ENCODE measurements at places on chromosomes 5 and 9.

GRCh38 chr5:76737846-76738245 is 21.9 kb downstream of the F2R start:
- DNase-seq, result no peak

DNA sequence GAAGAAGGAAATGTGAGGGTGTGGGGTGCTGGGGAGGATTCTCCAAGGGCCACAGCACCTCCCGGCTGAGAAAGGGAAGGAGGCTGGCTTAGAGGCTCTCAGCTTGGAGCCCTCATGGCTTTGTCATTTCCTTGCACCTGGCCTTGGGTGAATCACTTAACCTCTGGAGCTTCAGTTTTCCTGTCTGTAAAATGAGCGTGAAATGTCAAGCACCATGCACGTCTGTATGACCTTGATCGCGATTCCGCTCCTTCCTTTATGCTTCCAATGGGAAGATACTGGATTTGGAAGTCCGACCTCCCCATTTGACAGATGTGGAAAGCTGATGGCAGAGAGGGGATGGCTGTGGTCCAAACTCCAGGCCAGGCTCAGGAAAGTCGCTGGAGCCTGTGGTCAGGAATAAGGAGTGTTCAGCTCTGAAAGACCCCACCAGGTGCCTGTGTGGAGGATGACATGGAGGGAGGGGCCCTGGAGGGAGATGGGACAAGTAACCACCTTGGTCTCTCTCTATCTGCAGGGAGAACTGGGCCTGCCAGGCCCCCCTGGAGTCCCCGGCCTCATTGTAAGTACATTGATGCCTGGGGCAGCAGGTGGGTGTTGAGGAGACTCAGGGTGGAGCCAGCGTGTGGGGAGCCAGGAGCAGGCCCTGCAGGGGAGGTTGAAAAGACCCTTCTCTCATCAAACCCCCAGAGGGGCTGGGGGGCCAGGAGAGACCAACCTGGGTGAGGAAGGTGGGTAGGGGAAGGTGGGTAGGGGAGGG is 66.5 kb downstream of the COL27A1 start:
- no peak for DNase-seq

- DNase-seq, result no peak
These were observed 11.9 kb upstream of the OR13C8 start for GRCh38 chr9:104556830-104557634.

- no peak for DNase-seq
These were observed 39.8 kb upstream of the FUBP3 start for GRCh38 chr9:130539420-130540223.

DNA sequence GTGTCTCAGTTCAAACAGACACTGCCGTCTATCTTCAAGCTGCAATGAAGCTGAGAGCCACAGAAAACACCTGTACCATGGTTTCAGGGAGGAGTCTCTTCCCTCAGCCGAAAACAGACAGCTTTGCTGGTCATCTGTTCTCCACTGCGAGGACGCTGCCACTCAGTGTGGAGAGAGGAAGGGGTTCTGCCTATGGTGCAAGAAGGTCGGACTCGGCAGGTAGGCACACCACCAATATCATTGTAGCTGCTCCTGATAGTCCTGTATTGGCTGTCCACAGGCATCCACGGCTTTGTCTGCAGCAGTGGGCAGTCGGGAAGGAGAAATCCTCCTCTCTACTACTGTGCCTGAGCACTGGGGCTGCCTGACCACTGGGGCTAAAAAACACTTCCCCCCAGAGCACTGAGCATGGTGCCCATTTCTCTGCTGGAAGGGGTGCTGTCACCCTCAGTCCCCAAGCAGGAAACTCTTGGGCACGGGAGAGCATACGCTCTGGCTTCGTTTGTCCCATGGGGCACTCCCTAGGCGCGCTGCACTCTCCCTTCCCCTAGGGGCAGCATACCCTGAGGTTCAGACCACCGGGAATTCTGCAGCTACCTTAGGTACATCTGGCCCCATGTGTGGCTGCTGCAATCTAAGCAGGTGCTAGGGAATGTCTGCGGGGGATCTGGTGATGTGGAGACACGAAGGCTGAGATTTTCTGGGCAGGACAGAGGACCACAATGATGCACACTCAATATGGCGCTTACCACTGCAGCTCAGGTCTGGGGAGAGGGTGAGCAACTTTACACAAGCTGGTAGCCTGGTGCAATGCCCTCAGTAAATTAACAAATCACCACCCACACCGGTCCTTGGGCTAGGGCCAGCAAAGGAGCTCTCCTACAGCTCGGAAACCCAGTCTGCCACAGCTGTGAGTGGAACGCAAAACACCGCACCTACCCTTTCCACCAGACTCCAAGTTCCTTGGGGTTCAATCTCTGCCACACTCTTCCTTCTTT is 880.9 kb upstream of the SEMA6A start:
- DNase-seq, result no peak

DNA sequence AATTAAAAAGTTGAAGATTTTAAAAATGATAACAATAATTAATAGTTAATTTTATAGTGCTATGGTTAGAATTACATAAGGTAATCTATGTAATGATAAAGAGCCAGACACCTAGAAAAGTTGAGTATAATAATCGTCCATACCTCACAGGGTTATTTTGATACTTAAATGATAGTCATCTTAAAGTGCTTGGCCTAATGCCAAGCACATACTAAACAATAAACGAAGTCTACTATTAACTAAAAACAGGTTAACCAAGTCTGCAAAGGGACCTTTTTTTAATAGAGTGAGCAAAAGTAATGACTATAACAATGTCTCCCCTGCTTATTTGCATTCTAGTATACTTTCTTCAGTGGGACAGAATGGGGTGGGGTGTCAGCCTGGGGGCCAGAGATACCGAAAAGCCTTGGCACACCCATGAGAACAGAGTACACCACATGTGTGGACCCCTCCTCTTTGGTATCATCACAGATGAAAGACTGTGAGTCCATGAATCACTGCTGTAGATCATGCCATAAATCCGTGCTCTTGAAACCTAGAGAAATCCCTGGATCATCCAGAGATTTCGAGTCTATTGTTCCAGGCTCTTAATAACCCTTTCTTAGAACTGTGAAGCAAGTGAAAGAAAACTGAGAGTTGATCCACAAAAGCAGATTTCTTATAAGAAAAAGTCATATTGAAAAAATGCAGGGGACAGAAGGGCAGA is 249.5 kb downstream of the PRELID2 start:
- no peak for DNase-seq

DNA sequence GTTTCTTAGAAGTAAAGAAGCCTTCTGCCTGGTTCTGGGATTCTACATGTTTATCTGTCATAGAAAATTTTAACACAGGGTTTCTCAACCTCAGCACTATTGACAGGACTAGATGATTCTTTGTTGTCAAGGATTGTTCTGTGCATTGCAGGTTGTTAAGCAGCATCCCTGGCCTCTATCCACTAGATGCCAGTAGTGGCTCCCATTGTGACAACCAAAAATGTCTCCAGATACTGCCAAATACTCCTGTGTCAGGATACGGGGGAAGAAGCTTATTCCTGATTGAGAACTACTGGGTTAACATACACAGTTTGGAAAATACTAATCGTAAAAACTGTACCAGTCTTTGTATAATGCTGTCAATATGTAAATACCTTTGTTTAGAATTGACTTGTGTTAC is 167.1 kb downstream of the NIPBL start:
- no peak for DNase-seq

- DNase-seq, result no peak
These were observed 390.5 kb downstream of the KDM4C start for GRCh38 chr9:7148243-7148765.

GRCh38 chr5:154702477-154702876 is 52.7 kb upstream of the LARP1 start:
- DNase-seq, result no peak

DNA sequence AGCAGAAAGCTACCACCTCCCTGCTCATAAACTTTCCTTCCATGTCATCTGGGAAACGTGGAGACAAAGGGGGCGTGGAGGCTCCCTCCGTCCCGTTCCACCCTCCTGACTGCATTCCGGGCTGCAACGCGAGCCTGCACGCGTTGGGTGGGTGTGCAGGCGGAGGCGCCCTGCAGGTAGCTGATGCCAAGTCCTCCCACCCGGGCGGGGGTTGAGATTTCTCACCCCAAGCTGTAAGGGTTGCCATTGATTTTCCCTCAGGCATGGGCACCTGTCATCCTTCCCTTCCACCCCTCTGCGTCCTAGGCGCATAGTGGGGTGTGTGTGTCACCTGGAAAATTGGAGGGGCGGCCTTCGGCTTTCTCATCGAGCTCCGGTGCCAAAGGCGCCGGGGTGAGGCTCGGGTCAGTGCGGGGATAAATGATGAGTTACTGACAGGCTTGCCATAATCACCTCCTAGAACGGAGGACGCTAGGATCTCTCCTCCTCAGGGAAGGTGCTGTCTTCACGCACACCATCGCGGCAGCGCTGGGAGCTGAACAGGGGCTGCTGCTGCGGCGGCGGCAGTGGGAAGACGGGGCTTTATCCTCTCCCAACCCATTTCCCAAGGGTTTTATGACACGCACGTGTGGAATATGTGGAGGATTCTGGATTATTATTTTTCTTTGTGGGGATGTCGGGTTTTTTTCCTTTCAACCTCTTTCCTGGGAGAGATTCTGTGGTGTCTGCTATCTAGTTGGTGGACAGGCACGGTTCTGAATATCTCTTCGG is 973 bp downstream of the PLPPR1 start:
- no peak for DNase-seq

DNA sequence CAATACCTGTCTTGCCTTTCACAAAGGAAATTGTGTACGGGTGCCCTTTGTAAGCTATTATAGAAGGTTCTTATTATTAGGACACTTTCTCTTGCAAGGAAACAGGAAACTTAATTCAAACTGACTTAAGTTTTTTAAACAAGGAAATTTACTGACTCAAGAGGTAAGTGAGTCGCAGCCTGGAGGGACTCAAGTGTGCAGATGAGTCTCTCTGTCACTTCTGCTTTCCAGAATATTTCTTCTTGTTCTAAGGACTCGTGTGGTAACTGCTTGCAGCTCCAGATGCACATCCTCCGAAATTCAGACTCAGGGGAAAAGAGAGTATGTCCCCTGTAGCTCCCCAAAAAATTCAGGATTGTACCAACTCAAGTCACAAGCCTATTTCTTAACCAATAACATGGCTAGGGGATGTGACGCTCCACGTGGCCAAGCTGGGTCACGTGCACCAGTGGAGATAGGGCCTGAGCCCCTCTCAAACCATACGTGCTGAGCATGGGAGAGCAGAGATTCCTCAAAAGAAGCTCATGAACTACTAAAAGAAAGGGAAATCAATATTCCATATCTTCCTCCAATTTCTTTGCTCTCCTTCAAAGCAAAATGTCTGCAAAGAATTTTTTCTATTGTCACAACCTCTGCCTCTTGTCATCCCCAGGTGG is 49.2 kb upstream of the ERCC6L2 start:
- DNase-seq, result no peak

DNA sequence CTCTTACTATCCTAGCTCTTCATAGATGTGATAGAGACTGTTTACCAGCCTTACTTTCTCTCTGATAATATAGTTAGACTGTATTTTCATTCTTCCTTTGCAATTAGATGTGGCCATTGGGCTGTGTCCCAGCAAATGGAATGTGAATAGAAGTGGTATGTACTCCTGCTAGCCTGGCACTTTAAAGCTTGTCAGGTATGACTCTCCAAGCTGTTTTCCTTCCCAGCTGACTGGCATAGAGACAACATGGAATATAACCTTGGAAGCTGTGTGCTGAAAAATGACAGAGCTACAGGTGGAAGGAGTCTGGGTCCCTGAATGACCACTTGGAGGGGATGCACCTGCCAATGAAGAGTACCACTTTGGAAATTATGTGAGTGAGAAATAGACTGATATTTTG is 116.2 kb downstream of the DIRAS2 start:
- no peak for DNase-seq

DNA sequence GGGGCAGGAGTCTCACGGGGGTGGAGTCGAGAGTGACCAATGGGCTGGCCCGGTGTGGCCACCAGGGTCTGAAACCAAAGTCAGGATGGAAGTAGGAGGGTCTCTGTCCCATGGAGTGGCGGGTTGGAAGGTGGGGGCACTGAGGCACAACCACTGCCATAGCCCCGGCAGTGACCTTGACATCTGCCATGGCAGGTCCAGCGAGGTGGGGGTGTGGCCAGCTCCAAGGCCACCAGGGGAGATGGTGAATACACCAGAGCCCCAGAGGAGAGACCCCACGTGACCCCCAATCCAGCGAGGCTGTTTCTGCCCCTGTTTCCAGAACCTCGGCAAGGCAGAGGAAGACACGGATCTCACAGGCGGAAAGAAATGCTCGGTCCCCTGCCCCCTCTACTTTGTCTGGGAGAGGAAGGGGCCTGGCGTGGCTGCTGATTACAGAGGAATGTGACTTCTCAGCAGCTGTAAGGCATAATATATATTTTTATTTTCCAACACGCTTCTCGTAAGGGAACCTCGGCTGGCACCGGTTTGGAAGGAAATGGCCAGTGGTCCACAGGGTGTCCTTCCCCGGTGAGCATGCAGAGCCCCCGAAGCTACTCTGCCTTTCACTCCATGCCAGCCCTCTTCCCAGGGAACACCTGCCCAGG is 105.7 kb upstream of the SARDH start:
- no peak for DNase-seq

GRCh38 chr5:172858511-172858989 is 24.5 kb downstream of the ERGIC1 start:
- DNase-seq, result no peak

DNA sequence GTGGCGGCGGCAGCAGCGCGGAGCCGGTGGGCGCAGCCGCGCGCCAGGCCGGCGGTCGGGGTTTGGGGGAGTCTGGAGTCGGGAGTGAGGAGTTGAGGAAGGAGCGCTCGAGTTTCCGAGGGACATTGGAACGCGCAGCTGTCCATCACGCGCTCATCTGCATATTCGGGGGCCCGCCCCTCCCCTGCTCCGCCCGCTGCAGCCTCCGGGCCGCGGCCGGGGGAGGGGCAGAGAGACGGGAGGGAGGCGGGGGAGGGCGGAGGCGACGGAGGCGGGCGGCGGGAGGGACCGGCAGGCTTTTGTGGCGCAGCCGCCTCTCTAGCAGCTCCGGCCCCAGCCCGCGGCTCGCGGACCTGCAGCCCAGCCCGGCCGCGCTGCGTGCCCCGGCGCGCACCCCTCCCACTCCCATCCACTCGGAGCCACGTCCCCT is at the start of gene IRX2:
TSS of gene IRX2 (minus strand) at position 86 of the 430 bp plus-strand sequence. CDS start 264 bp downstream, outside the sequence.
- no peak for DNase-seq

GRCh38 chr9:68470634-68471033 is 70.0 kb downstream of the TMEM252 start:
- DNase-seq, result no peak

DNA sequence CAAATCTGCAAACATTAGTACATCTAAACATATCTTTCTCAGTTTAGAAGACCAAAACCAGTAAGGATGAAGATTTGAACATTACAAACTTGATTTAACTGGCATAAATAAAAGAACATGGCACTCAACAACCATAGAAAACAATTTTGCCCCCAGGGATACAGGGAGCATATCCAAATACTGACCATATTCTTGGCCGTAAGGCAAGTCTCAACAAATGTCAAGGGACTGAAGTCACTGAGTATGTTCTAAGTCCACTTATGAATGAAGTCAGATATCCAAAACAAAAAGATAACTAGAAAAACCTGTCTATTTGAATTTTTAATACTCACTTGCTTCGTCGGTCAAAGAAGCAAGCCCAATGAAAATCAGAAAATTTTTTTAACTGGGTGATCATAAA is 14.1 kb downstream of the FEM1C start:
- DNase-seq, result no peak

GRCh38 chr9:113651896-113652295 is 188.4 kb downstream of the RGS3 start:
- DNase-seq, result no peak

Measured in stimulated activated effector memory CD8-positive, alpha-beta T cell treated with anti-CD3 and anti-CD28 coated beads, Interleukin-12 subunit alpha, Interleukin-12 subunit beta, amount 100 ng/mL, for 72 hours (primary cell).